GM12891 (cell line): ENCODE measurements at places on chromosomes 5 and 9.

- DNase-seq = no peak
Observed at GRCh38 chr9:130234340-130235260, 31.0 kb upstream of the HMCN2 start.

DNA sequence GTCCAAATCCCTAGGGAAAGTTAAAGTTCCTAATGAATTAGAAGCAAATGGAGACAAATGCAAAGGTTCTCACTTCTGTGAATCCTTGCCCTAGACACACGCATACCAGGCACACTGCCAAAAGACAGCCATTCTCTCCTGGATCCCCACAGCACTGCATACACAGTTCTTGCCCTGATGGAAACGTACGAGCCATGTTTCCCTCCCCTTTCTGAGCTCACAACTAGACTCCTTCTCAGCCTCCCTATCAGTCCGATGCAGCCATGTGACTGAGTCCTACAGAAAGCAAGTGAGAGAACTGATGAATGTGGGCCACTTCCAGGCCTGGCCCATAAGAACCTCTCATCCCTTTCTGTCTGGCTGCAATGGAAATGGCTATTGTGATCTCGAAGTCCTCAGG, 92.0 kb downstream of the ZNF608 start:
- no peak for DNase-seq

DNA sequence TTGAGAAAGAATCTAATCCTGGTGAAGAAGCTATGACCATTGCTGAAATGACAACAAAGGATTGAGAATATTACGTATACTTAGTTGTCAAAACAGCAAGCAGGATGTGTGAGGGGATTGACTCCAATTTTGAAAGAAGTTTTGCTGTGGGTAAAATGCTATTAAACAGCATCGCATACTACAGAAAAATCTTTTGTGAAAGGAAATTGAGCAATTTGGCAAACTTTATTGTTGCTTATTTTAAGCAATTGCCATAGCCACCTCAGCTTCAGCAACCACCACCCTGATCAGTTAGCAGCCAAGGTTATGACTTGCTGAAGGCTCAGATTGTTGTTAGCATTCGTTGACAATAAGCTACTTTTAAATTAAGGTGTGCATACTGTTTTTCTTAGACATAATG, 22.5 kb upstream of the ARL14EPL start:
- no peak for DNase-seq

GRCh38 chr9:97447001-97447400, 35.1 kb downstream of the TDRD7 start:
- DNase-seq = no peak

GRCh38 chr9:121498487-121499176, 1.0 kb downstream of the GGTA1 start:
- peak; percentile 23 for DNase-seq

GRCh38 chr5:59684388-59685190, 208.9 kb downstream of the PDE4D start:
- DNase-seq = no peak

DNA sequence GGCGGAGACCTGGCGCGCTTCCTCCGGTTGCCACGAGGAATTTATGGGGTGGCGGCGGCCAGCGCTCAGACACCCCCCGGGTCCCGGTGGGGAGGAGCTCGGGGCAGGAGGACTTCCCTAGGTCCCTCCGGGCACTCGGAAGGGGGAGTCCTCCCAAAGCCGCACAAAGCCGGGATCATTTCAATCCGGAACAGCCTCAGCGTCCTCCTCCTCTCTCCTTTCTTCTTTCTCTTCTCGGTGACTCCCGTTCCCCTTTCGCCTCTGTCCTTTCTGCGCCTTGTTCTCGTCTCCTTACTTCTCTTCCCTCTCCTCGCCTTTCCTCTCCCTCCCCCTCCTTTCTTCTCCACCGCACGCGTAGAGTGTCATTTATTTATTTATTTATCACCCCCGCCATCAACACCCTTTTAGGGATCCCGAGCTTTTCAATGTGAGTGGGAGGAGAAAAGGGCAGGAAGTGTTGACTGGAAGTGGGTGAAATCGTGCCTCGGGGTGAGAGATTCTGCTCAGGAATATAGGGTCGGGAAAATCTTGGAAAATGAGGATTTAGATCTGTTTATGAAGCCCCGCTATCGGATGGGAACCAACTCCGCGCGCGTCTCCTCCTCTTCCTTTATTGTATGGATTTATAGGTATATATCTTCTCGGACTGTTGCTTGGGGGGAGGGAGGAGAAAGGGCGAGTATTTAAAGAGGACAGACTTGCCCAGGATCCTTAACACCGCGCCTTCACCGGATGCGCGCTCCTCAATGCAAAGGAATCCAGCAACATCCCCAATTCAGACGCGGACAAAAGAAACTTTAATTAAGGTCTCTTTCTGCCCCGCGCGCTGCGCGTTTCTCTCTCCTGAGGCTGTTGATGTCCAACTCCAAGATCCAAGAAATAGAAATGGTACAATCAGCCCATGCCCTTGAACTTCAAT, 2.0 kb upstream of the ZNF462 start:
- no peak for DNase-seq

GRCh38 chr5:54995168-54995567, 9.8 kb upstream of the ESM1 start:
- DNase-seq = no peak

- DNase-seq = no peak
Observed at GRCh38 chr5:135847976-135848375, 13.5 kb downstream of the SLC25A48 start.

DNA sequence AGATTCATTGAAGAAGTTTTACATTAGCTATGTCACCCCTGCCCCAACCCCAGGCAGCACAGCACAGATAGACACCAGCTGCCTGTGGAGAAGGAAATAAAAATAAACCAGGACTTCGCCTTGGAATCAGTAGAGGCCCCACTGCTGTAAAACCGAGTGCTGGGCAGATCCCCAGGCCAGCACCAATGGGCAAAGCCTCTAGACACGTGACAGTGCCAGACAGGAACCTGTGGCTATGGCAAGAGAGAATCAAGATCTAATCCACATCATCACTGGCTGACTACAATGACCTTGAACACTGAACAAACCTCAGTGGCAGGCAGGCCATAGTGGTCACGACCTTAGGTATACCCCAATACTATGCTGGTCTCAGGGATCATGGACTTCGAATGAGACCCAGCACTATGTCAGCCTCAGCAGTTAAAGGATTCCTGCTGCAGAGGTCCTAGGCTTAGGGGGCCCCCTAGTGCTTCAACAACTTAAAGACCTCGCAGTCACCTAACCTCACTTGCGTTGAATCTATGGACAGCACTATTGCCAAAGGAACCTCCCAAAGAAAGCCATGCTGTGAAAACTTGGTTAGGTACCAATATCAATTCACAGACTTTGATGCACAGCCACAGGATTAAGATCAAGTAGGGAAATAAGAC, 2118.6 kb upstream of the C9orf72 start:
- DNase-seq = no peak

GRCh38 chr5:132138260-132138659, 64.7 kb downstream of the CSF2 start:
- no peak for DNase-seq

GRCh38 chr5:28374492-28374967, 1336.1 kb upstream of the CDH9 start:
- no peak for DNase-seq

- DNase-seq = no peak
Observed at GRCh38 chr9:10005206-10005605, 607.6 kb downstream of the PTPRD start.

DNA sequence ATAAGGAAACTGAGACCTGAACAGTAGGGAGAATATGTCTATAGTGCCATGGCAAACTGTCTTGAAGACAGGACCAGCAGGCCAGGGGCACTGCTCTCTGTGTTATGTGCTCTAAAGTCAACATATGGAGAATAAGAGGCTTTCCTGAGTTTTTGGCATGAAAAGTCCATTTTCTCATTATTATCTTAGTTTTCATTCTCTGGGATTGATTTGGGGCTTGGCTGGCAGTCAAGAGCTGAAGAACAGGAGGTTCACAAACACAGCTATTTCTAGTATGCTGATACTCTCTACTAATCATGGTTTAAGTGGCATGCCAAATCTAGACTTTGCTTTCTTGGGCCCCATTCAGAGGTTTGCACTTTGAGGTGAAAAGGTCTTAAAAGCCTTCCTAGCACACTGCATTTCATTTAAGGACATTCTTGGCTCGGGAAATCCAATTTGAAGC, 404.4 kb downstream of the ZNF608 start:
- no peak for DNase-seq

DNA sequence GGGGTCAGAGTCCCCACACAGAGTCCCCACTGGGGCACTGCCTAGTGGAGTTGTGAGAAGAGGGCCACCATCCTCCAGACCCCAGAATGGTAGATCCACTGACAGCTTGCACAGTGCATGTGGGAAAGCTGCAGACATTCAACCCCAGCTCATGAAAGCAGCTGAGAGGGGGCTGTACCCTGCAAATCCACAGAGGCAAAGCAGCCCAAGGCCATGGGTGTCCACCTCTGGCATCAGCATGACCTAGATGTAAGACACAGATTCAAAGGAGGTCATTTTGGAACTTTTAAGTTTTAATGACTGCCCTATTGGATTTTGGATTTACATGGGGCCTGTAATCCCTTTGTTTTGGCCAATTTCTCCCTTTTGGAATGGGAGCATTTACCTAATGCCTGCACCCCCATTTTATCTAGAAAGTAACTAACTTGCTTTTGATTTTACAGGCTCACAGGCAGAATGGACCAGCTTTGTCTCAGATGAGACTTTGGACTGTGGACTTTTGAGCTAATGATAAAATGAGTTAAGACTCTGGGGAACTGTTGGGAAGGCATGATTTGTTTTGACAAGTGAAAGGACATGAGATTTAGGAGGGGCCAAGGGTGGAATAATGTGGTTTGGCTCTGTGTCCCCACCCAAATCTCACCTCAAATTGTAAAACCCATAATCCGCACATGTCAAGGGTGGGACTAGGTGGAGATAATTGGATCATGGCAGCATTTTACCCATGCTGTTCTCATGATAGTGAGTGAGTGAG, 56.3 kb upstream of the ITGA1 start:
- DNase-seq = no peak

DNA sequence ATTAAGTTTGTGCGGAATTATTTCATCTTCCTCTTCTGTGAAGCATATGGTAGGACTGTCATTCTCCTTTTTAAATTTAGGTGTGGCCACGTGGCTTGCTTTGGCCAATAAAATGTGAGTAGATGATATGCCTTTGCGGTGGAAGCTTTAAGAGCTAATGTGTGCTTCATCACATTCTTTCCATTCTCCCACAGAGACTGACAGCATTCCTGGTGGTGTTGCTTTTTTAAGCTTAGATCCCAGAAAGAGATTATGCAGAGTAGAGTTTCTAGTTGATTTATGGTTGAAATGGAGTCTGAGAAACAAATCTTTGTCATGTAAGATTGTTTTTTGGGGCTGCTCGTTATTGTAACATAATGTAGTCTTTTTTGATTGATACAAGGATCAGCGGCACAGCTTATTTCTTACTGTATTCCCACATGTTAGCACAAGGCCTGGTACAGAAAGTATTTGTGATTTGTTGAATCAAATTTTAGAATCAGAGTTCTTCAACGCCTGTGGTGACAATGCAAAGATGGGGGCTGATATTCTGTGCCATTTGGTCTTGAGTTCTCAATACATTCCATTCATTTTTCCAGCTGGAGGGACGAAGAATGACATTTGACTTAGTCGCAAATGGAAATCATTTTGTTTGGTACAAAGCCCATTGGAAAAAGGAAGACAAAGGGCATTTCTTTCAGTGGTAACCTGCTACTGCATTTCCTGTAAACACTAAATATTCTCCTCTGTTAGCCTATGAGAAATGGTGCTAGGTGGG, 209.9 kb upstream of the VLDLR start:
- DNase-seq = no peak

DNA sequence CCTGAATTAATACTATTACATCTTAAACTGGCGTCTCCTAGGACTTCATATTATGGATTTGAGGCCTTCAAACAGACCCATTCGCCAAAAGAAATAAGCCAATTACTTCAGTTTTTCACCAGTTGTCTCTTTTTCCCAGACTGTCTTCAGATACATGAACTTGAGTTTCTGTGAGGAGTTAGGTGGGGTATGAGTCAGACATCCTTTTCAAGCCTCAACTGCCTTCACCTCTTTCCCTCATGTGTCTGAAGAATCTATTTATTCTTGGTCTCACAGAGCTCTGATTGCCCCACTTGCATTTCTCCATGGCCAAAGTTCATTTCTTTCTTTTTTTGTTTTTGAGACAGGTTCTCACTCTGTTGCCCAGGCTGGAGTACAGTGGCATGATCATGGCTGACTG, 12.5 kb downstream of the WNT8A start:
- no peak for DNase-seq

GRCh38 chr9:137067860-137068538, 2.4 kb downstream of the SAPCD2 start:
- DNase-seq = peak; percentile 86

- DNase-seq = no peak
Observed at GRCh38 chr5:14167211-14167845, 24.2 kb downstream of the TRIO start.

DNA sequence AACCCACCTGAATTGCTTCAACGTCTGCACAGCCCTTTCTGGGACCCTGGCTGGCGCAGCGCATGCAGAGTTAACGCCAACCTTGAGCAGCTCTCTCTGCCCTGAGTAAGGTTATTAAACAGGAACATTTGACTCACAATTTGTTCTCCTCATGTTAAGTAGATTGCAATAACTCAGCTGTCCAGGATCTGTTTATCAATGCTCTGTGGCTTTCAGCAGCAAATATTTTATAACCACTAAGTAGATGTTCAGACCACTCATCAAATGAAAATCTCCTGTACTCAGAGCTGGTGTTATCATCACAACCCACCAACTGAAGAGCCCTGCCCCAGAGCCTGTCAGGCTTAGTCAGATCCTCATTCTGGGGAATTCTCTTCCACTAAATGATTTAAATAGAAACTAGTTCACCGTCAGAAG, 403.0 kb downstream of the ZNF608 start:
- DNase-seq = no peak

GRCh38 chr5:142922223-142922952, 152.2 kb downstream of the ARHGAP26 start:
- no peak for DNase-seq

- DNase-seq = no peak
Observed at GRCh38 chr5:157965040-157965678, 106.2 kb upstream of the CLINT1 start.

GRCh38 chr5:135971701-135972100, 16.9 kb upstream of the LECT2 start:
- no peak for DNase-seq

GRCh38 chr9:71669284-71669995, 98.9 kb downstream of the CEMIP2 start:
- no peak for DNase-seq

DNA sequence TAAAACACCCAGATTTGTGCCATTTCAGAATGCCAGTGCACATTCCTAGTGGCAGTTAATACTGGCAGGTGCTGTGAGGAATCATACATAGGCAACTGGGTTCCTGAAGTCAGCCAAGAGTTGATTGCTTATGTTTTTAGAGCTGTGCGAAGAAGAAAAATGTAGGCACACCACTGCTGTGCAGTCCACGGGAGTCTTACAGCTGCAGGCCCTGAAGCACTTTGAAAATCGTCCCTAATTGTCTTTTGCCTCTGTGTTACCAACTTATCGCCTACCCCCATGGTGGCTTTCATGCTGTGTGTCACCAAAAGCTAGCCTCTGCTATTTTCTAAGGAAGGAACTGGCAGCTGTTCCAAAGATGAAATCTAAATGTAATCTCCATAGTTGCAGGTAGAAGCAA, 263.9 kb downstream of the ARRDC3 start:
- DNase-seq = no peak

- no peak for DNase-seq
Observed at GRCh38 chr5:176653401-176654385, 6.4 kb downstream of the TSPAN17 start.
